ENCODE measurements at places on chromosomes 2 and 18.

DNA sequence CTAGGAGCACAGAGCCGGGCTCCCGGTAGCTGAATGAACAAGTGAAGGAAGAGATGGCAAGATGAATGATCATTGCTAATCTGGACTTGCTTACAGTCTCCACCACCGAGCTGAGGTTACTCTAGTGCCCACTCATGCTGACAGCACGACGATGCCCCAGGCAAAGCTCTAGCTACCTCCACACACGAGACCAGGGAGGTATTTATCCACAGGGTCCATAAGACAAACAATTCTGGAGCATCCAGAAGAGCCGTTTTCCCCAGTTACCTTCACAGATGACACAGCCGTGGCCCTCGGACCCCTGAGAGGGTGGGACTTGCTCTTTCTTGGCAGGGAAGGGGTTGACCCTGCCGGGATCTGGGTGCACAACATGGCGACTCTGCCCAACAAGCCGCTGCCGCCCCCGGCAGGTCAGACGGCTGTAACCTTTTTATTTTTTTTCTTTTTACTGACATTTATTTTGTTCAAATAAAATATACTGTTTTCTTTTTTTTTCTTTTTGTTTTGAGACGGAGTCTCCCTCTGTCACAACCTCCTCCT, 120.3 kb downstream of the PXDN start:
- no peak for DNase-seq

DNA sequence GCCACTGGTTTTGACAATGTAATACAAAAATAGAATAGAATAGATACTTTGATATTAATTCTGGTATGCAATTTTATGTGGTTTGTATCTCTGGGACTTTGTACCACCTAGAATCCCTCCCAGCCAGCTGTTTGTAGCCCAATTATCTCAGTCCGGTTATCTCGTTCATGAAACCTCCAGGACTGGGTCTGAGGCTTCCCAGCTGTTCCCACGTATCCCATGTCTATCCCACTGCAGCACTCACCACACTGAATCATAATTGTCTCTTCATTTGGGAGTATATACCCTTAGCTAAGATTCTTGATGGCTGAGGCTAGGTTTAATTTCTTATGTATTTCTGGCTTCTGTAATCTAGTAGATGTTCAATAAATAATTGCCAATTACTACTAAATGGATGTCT, 104.4 kb upstream of the MAPRE2 start:
- DNase-seq = no peak

DNA sequence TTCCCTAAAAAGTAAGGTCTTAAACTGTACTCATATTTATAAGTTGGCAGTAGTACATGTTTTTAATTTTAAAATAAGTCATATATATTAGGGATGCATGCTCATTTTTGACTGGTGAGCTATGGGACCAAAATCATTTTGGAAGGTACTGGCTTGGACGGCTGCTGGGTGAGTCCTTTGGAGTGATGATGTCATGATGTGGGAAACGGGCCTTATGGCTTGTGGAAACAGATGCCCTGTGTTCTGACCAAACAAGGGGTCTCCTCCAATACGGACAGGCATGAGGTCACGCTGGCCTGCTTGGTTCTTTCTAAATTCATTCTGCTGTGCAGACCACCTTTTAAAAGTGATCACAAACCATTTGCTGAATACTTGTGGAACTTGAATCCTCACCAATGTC, 109.2 kb upstream of the MGAT5 start:
- no peak for DNase-seq

DNA sequence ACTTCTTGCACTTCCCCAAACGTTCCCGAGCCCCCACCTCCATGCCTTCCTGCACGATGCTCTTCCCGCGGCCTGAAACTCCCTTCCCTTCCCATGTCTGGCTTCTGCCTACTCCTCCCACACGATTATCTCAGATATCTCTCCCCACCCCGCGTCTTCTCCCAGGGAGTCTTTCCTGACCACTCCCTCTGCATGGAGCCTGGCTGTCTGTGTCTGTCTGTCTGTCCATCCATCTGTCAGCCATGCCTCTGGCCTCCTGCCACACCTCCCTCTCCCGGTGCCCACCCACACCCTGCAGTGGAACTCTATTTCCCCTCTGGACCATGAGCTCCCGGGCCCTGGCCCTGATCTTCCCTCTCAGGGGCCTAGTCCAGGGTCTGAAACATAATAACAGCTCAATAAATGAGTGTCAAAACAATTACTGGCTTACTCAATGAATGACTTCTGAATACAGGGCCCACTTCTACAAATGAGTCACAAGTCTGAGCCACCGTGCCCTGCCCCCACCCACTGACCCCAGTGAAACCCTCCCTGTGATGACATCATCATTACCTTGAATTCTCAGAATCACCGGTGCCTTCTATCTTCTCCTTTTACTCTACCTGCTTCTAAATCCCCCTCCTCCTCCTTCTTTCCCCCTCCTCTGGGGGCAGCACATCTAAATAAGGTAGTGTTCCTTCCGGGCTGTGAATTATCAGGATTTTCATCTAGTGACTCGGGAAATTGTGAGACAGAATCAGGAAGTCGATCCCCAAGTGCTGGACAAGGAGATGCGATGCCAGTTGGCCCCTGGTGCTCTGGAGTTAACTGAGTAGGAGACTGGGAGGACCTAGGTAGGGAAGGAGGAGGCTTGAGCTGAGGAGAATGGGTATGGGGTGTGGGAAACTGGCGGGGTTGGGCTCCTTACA, 46.1 kb upstream of the PLB1 start:
- DNase-seq = peak; percentile 70

GRCh38 chr2:127567351-127567854, 31.9 kb downstream of the MYO7B start:
- no peak for DNase-seq

Measured in kidney capillary endothelial cell (primary cell).